Transverse colon (tissue), 4 donors: ENCODE measurements at places on chromosomes 6 and 20. TPM values are rescaled to one million over a fixed set of nuclear protein-coding genes. Genes with fewer than 3 reads are reported as not detected.

Gene SLC16A10
- total RNA-seq = 3.2 TPM

Gene GHRH
- total RNA-seq = not detected

Gene CDKN1A
- 287 TPM for total RNA-seq

Gene LAMA5
- total RNA-seq = 33.2 TPM

Gene FAM120B
- total RNA-seq = 26.2 TPM

Gene BMP6
- 5.1 TPM for total RNA-seq

Gene FOXA2
- total RNA-seq = 11.7 TPM

Gene GPR31
- total RNA-seq = not detected

Gene RIPOR3
- total RNA-seq = 8.8 TPM
